DMS153 (cell line): ENCODE measurements at places on chromosomes 6 and 20.

DNA sequence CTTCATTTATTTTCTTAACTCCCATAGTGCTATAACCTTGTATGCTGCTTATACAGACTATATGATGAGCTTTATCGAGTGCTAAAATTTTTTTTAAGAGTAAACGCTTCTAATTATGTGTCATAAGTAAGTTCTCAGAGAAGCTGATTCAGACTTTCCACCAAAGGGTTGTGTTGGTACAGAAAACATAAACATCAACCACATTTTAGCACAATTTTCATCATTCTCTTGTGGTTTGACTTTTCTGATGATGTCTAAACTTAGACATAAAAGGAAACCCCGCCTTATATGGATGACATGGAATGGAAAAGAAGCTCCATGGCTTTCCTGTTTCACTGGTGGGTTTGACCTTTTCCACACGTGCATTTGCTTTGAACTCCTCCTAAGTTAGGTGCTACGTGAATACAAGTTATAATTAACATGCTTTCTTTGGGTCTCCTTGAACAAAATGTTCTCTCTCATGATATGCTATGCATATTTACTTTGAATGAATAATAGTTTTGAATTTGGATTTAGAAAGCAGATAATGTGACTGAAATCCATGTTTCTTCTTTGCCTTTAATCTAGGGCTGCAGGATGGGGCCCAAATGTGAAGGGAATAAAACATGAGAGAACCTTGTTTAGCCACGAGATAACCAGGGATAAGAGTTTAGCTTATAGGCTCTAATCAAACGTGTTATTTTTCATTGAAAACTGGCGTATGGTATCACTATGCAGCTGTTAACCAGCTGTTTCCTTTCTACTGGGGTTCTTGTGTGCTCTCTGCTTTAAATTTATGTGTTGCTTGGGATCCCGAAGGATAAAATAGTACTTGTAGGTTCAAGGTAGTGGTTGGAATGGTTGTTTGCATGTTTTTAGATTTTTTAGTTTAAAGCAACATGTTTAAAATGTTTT is 127.1 kb upstream of the AHI1 start:
- no peak for DNase-seq

GRCh38 chr6:29502597-29502996 is 14.8 kb upstream of the MAS1L start:
- DNase-seq, result no peak

GRCh38 chr6:37021356-37022129 is 16.1 kb downstream of the FGD2 start:
- DNase-seq, result no peak

DNA sequence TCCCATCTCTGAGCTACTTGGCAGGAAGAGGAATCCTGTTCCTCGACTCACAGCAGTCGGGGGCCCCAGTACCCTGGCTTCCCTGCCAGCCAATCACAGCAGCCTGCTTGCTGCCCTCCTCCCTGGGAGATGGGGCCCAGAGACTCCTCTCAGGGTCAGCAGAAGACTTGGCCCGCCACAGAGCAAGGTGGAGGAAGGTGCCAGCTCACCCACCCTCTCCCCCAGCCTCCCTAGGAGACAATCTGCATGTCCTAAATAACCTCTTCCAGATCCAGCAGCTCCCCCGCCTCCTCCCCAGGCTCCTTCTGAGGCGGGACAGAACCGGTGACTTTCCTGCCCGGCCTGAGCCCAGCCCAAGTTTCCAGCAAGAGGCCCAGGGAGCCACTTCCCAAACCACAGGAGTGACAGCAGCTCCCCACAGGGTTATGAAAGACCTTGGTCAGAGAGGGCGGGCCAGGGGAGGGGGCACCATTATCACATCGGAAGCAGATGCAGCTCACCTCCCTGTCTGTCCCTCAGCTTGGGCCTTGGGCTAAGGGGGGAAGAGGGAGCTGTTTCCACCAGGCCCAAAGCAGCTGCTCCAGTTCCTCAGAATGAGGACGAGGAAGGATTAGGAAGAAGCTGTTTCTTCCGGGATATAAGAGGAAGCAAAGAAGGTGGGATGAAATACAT is 2.3 kb downstream of the CCND3 start:
- no peak for DNase-seq

DNA sequence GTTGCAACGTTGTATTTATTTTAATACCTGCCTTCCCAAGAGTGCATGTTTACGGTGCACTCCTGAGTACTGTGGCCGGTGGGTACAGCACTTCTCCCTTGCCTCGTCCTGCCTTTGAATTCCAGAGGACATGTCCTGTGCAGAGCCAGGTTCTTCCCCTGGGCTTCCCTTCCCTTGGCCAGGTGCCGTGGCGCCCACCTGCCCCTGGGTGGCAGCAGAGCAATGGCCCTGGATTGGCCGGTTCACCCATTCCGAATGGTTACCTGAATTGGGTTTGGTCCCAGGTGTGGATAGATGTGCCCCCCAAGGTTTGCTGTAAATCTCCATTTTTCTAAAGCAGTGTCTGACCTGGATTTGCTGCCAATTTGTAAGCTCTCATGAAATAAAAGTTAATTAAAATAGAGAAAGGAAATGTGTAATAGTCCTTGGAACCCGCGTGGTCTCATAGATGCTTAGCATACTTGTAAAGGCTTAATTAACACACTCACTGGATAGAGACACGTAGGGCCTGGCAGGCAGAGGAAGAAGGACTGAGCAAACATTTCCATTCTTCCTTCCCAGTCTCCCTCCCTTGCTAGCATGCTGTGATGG is 40.6 kb downstream of the DTD1 start:
- no peak for DNase-seq

GRCh38 chr6:36829919-36830544 is 9.2 kb downstream of the CPNE5 start:
- DNase-seq, result no peak

DNA sequence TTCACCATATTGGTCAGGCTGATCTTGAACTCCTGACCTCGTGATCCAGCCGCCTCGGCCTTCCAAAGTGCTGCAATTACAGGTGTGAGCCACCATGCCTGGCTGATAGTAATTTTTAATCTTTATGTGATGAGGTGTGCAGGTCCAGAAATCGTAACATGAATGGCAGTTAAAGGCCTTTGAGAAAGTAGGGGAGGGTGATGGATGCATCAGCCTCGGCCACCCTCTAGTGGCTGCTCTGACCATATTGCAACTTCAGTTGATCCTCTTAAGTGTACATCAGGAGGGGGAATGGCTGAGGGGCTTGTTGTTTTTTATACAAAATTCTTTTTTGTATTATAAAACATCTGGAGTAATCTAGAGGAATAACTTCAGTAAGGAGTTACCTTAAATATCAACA is 193.0 kb downstream of the ZFAND3 start:
- DNase-seq, result peak; percentile 39

DNA sequence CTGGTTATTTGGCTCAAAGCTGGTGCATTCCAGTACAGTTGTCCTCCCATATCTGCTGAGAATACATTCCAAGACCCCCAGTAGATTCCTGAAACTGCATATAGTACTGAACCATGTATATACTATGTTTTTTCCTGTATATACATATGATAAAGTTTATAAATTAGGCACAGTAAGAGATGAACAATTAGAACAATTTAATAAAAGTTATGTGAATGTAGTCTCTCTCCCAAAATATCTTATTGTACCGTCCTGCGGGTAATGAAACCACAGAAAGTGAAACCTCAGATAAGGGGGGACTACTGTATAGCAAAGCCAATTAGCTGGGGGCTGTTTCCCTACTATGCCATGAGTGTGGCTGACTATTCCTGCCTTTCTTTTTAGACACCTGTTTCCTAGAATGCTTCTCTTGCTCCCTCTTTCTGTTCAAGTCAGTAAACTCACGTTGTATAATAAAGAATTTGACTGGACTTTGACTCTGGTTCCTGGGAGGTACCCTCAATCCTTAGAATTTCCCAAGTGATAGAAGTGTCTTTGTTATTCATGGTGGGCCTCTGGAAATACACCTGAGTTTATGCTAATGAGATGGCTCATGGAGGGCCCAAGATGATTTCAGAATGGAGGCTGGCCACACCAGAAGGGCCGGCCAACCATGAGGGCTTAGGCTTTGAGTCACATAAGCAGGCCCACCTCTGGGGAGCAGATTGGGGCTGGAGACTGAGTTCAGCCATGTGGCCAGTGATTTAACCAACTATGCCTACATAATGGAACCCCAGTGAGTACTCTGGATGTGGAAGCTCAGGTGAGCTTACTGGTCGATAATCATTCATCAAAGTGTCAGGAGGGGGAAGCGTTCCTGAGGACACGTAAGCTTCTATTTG is 689 bp upstream of the BLOC1S5 start:
- no peak for DNase-seq

DNA sequence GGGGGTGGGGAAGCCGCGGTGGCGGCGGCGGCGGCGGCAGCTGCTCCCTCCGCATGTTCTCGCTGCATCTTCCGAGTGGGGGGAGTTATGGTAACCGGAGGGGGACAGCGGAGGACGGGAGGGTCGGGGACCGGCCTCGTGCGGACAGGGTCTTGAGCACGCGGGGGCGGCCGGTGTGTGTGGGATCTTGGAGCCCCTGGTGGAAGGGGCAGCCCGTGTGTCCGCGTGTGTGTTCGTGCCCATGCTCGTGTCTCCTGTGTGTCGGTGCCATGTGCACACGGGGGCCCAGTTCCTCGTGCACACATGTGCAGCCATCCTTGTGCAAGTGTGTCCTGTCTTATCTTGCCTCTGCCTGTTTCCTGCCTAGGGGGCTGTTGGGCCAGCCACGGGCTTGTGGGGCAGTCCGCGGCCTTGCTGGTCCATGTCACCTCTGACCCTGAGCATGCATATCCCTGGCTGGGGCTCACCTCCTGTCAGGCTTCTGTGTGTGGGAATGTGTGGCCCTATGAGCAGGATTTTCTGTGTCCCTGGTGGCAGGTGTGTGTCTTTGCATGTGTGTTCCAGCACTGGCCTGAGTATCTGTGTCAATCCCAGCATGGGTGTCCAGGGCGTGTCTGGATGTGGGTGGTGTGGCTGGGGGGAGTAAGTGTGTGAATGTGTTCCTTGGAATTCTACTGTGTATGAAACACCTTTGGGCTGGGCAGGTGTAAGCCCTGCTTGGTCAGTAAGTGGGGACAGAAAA is 8.5 kb downstream of the SYNGAP1 start:
- DNase-seq, result no peak

- DNase-seq, result no peak
These were observed 2.9 kb downstream of the ZNF335 start for GRCh38 chr20:45968801-45969711.
